ENCODE measurements at places on chromosomes 2 and 18.

DNA sequence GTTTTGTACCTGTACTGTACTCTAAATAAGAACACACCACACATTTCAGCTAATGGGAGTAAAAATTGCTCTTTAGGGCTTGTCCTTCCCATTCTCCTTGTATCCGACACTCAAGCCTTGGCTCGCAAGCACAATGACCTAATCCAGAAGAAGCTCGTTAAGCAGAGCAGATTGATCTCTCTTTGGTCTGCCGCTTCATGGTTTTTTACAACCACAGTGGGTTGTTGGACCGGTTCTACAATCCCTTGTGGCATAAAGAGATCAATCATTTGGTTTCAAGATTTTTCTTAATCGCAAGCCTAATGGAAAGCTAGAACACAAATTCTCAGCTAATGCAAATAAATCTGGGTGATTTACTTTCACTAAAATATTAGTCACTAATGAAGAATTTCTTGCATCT lies 662.1 kb downstream of the LRP1B start:
- DNase-seq = no peak

- DNase-seq = no peak
These were observed 210.0 kb upstream of the SALL3 start for GRCh38 chr18:78769502-78770105.

- no peak for DNase-seq
These were observed 110.2 kb downstream of the BMPR2 start for GRCh38 chr2:202486351-202486750.

DNA sequence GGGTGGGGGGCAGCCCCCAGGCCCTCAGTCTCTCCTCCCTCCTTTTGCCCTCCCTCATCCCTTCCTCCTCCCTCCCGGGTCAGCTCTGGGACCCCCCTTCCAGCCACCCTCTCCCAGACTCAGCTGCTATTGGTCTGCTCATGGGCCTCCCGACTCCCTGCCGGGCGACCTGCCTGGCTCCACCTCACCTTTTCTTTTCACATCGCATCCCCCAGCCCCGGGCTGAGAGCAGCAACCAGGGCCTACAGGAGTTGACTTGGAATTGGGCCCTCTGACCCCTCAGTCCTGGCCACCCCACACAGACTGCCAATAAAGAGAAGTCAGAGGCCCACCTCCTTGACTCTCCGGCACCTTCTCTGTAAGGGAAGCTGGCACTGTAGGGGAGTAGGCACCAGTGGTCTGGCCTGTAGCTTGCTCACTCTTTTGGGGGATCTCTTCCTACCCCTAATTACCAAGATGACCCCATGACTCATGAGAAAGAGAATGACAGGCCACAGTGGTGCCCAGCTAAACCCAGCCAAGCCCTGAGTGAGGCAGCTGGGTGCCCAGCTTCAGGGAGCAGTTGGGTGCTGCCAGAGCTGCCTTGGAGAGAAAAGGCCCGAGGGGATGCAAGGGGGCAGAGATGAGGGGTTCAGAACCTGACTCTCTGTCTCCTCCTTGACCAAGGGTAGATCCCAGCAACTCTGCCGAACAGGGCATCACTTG lies 2.0 kb upstream of the ECEL1 start:
- DNase-seq = no peak

GRCh38 chr2:143802871-143803650 lies 673.8 kb downstream of the ARHGAP15 start:
- DNase-seq = no peak

- peak; percentile 28 for DNase-seq
These were observed 69.5 kb downstream of the EVA1A start for GRCh38 chr2:75491129-75491753.

DNA sequence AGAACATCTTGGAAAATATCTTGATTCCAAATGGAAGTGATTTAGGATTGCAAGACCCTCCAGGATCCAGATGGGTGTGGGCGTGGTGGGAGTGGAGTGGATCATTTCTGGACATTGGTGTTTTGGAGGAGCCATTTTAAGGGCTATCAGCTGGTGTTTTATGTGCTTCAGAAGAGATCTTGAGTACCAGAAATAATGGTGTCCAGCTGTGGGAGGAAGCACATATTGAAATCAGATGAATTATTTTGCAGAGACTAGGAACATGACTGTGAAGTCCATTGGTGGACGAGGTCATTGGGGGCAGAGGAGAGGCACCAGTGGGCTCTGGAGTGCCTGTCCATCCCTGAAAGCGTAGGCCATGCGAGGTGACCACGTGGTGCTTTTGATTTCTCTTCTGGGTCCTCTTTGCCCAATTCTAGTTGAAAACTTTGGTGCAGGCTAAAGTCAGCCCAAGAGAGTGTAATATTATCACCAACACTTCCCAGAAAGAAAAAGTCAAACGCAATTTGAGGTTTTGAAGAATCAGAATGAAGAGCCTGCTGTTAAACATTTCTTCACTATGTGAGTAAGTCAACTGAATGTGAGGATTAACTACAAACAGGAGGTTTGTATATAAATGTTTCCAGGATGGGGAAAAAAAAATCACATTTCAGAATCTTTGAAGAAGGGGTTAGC lies 31.6 kb downstream of the RNF144A start:
- DNase-seq = no peak

DNA sequence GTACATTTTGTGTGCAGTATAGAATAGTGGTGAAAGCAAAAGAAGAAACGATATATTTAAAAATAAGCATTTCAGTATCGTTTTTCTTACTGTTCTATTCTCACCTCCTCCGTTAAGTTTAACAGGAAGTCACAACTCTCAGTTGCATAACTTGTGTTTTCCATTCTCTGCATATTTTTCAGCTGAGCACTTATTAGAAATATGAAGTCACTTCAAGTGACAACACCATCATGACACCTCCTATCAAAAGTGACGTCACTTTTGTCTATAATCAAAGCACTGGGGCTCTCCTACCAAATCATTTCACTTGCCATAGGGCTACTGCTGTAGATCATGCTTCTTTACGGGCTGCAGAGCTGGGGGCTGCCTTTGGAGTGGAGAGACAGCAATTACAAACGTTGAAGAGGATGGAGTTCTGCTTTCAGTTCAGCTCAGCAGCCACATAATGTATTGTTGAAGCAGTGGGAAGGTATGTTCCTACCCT lies 36.3 kb downstream of the STAT4 start:
- peak; percentile 28 for DNase-seq

GRCh38 chr2:42048299-42049220 lies 739 bp downstream of the PKDCC start:
- no peak for DNase-seq

- no peak for DNase-seq
These were observed 35.6 kb upstream of the ASB1 start for GRCh38 chr2:238391042-238391689.

DNA sequence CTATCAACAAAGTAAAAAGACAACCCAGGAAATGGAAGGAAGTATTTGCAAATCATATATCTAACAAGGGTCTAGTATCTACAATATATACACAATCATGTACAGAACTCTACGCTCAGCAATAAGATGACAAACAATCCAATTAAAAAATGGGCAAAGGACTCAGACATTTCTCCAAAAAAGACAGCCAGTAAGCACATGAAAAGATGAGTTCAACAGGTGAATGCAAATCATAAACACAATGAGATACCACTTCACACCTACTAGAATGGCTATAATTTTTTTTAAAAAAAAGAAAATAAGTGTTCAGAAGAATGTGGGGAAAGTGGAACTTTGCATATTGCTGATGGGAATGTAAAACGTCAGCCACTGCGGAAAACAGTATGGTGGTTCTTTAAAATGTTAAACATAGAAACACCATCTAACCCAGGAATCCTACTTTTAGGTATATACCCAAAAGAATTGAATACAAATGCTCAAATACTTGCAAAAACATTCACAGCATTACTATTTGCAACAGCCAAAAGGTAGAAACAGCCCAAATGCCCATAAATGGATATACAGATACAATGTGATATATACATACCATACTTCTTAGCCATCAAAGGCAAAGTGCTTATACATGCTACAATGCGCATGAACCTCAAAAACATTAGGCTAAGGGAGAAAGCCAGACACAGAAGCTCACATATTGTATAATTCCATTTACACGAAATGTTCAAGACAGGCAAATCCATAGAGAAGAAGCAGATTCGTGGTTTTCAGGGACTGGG lies 121.2 kb downstream of the CABYR start:
- DNase-seq = no peak

- peak; percentile 61 for DNase-seq
These were observed 5.0 kb upstream of the MYL12B start for GRCh38 chr18:3256693-3257626.

DNA sequence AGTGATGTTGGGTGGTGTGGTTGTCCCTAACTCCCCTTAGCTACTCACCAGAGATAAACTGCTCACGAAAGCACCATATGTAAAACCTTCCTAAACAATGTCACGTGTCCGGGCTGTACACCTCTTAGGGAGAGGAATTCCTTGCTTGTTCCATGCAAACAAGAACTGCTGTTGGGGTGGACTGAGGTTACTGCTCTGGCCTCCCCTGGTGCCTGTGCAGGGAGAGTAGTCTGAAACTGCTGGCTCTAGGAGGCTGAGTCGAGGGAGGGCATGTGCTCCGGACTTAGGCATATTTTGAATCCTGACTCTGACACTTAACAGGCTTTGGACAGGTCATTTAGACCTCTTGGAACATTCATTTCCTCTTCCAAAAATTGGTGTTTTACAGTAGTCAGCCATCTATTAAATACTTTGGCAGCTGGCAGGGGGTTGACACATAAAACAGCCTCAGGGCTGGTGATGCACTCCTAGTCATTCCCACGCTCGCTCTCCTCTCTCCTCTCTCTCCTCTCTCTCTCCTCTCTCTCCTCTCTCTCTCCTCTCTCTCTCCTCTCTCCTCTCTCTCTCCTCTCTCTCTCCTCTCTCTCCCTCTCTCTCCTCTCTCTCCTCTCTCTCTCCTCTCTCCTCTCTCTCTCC lies 10.6 kb downstream of the THNSL2 start:
- DNase-seq = peak; percentile 52

- no peak for DNase-seq
These were observed 483.2 kb upstream of the GYPC start for GRCh38 chr2:126172631-126173184.

GRCh38 chr2:22497064-22497463 lies 887.9 kb upstream of the KLHL29 start:
- no peak for DNase-seq

DNA sequence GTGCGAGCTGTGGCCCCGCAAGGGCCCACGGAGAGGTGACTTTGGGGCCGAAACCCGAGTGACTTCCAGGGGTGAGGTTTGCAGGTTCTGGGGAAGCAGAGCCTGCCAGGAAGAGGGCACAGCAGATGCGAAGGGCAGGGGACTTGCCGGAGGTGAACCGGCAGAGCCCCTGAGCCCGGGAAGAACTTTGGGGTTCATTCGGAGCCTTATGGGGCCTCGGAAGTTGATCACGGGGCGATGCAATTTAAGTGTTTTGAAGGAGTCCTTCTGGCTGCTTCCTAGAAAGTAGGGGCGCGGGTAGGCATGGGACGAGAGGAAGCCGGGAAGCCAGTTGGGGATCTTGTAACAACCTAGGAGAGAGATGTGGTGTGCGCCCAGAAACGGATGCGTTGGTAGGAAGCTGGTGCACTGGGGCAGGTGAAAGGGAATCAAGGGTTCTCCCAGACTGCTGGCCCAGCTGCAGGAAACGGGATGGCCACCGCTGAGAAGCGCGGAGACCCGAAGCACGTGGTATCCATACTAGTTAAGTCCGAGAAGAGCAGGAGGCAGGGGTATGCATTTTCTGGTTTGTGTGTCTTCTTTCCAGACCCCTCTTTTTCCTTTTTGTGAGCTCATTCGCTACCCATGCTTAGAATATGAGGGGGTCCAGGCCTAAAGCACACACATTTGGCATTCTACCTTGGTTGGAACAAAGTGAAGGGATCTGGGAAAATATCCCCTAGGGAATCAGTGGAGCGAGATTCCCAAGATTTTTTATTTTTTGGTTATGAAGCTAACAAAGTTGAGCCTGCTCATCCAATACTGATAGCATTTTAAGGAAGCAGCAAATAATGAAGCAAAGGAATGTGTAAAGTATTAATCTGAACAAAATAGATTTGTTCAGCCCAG lies 758 bp downstream of the SCLY start:
- peak; percentile 42 for DNase-seq

DNA sequence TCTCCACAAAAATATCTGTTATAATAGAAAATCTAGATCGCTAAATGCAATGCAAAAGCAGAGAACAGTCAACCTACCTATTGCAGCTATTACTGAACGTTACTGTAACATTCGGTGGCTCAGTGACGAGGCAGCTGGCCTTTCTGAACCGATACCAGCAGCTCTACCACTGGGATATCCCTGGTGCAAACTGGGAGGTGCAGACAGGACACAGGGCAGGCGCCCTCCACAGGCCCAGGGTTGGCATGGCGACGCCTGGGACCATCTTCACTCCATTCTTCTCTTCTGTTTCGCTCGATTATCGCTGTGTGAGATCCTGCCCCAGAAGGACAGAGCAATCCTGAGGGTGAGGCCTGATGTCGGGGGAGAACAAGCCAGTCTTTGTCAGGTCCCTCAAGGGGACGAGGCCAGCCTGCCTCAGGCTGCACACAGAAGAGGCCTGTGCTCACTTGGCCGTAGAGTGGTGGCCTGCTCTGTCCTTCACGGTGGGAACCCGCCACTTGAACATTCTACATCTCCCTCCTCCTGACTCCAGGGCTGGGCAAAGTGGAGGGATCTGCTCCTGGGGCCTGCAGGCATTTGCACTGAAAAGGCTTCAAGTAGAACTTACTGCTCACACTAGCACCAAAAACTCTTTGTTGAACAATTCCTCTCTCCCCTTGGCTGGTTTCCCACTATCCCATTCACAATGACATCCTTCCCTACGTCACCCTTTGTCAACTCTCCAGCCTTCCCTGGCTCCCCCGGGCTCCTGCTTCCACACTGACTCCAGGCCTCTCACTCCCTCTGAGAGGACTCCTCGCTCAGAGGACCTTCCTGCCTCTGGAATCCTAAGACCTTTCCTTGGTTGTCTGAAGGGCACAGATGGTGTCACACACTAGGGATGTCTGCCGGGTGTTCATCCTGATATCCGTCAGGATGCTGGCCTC lies 49.7 kb downstream of the CYRIA start:
- no peak for DNase-seq

GRCh38 chr2:27829791-27830190 lies 58.3 kb downstream of the MRPL33 start:
- no peak for DNase-seq

- no peak for DNase-seq
These were observed 260.4 kb upstream of the FANCL start for GRCh38 chr2:58501371-58502160.

DNA sequence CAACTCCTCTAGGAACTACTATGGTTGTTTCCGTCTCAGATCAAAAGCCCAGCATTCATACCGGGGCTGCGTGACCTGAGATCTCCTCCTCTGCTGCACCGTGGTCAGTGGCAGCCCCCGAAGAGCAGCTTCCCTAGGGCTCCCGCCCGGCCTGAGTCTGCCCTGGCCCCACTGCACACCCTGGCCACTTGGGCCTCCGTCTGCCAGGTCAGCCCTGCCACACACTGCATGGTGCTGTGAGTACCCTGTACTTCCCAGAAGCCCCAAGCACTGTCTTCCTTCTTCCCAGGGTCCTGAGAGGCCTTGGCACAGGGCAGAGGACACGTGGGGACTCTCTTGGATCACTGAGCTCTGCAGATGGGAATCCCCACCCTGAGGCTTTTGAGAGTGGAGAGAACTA lies 81.5 kb upstream of the GPC1 start:
- DNase-seq = no peak

Measured in A172 (cell line).